NCI-H1417 treated with DMSO at 0.1 percent for 48 hours (cell line): ENCODE measurements at places on chromosomes 6 and 20.

- no peak for DNase-seq
These were observed 195.6 kb downstream of the GRM1 start for GRCh38 chr6:146224449-146224848.

DNA sequence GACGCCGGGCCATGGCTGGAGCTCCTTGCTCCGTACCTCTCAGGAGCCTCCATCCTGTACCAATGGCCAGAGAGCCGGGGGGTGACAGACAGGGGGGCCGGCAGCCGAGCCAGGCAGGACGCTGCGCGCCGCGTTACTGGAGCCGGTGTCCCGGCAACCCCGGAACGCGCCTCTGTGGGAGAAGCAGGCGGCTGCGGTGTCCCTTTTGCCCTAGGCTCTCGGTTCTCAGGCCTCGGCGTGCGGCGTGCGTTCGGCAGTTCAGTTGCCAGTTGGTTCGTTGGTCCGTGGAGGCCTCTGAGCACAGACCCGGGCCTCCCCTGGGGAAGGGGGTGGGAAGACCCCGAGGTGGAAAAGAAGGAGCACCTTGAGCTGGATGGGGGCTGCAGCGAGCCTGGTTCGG is at the start of gene SPATS1:
TSS of gene SPATS1 (plus strand) at position 162 of the 400 bp plus-strand sequence. CDS start 446 bp downstream, outside the sequence.
- DNase-seq = no peak

GRCh38 chr6:44180886-44181285 is 22.3 kb downstream of the CAPN11 start:
- DNase-seq = no peak

GRCh38 chr6:139473231-139473701 is 98.8 kb upstream of the CITED2 start:
- DNase-seq = no peak

GRCh38 chr6:156160007-156160794 is 617.0 kb upstream of the ARID1B start:
- DNase-seq = no peak

DNA sequence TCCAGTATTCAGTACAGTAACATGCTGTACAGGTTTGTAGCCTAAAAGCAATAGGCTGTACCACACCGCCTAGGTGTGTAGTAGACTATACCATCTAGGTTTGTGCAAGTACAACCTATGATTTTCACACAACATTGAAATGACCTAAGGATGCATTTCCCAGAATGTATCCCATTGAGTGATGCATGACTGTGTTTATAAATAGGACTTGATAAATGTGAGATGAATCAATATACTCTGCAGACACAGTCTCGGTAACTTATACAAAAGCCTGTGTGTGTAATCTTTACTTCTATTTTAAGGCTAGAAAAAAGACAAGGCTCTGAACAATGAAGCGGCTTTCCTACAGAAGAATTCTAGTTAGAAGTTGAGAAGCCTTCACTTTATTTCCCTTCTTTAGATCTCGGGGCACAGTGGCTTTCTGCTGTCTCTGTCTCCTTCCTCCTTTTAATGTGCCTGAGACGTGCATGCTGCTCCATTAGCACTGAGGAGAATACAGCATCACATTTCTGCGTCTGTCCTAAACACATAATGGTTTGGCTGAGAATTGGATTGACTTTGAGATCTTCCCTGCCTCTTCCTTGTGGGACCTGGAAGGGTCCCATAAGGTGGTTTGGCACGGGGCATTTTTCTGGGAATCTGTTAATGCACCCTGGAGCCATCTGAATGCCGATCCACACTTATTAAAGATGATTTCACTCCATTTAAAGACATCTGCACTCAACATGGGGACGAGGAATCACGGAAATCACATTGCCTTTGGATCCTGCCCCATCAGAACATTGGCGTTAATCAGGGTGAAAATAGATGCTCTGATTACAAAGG is 112.5 kb downstream of the SCML4 start:
- DNase-seq = no peak

DNA sequence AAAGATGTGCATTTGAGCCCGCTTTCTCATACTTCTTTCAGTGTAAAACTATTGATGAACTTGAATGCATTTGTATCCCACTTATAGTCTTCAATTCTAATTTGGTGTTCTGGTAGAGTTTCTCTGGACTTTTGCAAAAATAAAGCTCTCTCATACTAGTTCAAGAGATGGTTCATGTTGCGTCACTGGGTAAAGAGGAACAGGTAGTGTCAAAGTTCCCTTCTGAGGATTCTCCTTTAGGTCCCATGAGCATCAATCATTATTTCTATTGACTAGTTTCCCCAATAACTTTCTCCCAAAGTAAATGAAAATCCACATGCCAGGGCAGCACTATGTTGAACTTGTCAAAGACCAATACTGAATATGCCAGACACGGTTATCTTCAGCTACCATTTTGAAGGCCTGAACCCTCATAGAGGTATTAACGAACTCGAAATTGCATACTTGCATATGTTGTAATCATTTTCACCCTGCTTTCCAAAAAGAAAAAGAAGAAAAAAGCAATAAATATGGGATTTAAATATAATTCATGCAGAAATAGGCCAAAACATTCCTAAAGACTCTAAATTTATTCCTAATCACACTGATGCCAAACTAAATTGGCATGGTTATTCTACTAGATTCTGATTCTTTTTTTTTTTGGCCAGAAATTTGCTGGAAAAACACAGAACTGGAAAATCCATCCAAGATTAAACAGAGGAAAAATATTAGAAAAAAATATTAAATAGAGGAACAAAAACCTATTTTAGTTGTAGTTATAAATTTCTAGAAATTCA is 84.5 kb downstream of the SGK1 start:
- DNase-seq = no peak

DNA sequence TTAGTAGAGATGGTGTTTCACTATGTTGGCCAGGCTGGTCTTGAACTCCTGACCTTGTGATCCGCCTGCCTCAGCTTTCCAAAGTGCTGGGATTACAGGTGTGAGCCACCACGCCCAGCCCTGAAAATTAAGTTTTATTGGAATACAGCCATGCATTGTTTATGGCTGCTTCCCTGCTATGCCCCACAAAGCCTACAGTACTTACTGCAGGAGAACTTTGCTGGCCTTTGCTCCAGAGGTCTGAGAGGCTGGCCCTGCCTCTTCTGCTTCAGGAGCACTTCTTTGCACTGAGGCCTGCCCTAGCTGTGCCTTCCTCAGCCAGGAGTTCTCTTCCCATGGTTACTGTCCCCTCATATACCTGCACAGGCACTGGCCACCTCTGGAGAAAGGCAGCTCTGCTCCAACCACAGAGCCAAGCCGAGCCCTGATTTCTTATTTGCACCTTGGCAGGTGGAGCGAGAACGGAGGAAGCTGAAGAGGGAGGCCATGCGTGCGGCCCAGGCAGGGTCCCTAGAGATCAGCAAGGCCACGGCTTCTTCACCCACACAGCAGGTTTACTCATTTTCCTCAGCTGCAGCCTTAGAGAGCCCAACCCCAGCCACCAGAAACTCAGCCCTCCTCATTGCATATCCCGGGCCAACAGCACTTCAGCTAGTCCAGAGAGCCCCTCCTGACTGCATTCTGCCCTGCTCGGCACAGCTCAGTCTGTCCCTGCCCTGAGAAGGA is 20.8 kb downstream of the C20orf173 start:
- DNase-seq = no peak

DNA sequence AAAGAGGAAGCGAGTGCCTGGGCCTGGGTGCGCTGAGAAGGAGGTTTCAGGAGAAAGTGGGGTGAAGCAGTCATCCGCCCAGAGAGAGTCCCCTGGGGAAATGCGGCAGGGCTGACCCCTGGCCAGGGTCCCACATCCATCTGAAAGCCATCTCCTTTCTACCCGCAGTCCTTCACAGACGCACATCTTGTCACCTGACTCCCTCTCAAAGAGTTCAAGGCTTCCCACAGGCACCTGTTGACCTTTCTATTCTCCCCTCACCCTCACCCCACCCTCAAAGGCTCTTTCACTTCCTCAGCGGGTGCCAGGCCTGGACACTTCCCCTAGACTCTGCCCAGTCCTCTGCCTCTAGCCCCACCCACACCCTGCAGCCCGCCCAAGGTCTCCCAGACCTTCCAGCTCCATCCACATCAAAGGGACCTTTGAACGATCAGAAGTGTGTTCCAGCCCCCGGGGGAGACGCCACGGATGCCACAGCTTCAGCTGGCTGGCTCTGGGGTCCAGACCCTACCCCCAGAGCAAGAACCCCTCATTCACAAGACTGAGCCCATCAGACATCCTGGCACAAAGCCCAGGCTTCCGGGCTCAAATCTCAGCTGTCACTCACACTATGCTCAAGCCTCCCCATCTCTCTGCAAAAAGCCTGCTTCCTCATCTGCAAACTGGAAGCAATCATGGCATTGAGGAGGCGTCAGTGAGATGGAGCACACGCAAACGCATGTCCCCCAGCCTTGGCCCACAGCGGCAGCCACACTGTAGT is 2.1 kb downstream of the CTSZ start:
- DNase-seq = no peak

DNA sequence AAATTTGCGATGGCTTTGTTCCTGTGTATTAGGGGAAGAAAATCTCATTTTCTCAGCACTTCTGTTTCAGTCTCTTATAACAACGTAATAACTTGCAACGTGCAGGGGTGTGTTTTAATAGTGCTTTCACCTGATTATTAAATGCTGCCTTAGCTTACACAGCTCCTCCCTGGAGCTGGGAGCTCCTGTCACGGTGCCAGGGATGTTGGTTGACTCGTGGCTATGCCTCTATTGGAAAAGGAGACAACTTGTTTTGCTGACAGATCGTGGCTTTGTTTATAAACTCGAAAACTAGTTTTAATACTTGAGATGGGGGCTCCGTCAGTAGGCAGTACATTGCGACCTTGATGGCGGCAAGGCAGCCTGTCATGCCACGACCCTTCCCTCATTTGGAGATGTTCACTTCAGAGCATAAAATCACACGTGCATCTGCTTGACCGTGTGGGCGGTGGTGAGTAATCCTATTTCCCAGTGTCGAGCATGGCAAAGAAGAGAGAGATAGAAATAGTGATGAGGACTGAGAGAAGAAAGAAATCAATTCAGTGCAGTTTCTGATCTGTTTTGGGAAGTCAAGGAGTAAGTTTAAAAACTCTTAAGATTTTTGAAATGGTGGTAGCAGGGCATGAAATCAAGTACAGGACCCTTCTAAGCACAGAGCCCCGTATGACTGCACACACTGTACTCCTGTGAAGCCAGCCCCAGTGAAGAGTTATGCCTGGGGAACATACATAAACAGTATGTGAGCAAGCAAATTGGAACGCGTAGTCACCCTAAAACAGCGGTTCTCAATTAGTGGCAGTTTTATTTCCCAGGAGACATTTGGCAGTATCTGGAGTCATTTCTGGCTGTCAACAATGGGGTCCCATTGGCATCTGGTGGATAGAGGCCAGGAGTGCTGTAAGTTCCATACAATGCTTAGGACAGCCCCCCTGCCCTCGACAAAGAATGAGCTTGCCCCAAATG is 147.2 kb downstream of the DOK5 start:
- DNase-seq = no peak

GRCh38 chr6:14888575-14889000 is 357.3 kb upstream of the JARID2 start:
- no peak for DNase-seq

DNA sequence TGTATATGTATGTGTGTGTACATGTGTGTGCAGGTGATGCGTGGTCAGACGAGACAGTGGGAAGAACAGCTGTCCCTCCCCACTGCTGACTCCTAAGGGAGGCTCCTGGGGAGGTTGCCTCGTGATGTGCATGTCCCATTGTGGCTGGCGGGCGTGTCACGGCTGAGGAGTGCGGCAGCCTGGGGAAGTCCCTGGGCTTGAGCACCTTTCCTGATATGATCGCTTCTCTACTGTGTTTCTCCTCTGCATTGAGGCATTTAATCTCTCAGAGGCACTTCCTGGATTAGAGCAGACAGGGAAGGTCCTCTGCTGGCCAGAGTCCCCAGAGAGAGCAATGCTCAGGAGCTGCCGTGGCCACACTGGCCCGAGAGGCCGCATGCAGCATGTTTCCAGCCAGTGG is 11.4 kb downstream of the NPBWR2 start:
- DNase-seq = no peak

GRCh38 chr6:91080871-91081270 is 494.0 kb upstream of the MAP3K7 start:
- DNase-seq = no peak
